H1 (cell line): ENCODE measurements at places on chromosomes 4 and X. TPM values are rescaled to one million over a fixed set of nuclear protein-coding genes. Genes with fewer than 3 reads are reported as not detected.

The RAB33A gene
- polyA plus RNA-seq: 4.1 and 4.6 TPM in 2 replicates

- H3K36me3 ChIP-seq: no peaks in the 10 kb centered on the region
- no peaks in the 10 kb centered on the region for H3K27me3 ChIP-seq
- H3K4me1 ChIP-seq: peaks cover 11% of the 10 kb centered on the region
- no peak overlapping the region for H3K4me3 ChIP-seq
- DNase-seq: no peak
These were observed 27.7 kb downstream of the NHSL2 start for GRCh38 chrX:71938371-71938770.

DNA sequence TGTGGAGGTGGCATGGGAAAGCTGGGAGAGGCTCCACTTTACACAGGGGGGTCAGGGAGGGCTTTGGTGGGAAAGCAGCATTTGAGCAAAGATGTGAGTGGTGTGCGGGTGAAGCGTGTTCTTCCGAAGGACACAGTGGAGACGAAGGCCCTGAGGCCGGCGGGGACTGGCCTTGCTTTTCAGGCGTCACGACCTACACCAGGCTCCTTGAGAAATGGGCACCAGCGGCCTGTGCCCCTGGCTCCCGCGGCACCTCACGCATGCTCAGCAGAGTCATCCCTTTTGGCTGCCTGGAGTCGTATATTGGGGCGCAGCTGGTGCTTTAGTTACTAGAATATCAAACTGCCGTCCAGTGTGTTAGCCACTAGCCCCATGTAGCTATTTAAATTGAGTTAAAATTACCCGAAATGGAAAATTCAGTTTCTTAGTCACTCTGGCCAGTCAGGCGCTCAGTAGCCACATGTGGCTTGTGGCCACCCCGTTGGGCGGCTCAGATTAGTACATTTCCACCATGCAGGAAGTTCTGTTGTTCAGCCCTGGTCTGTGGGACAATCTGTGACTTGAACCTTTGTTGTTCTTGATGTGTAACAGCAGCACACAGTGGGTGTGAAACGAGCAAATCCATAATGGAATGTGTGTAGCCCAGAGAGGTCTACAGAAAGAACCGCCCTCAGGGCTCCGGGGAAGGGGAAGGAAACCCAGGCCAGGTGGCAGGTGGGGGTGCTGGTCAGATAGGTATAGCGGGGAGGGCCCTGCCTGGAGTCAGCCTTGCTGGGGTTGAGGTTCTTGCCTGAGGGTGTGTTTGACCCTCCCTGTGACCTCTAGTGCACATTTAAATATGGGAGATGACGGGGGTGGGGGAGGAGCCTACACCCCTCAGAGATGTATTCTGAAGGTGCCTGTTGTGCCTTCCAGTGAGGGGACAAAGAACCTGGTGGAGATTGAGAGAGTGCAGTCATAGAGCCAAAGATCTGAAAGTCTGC is 30.4 kb downstream of the TBC1D14 start:
- H3K36me3 ChIP-seq: no peaks in the 10 kb centered on the region
- peaks cover 46% of the 10 kb centered on the region for H3K4me1 ChIP-seq
- H3K27me3 ChIP-seq: no peaks in the 10 kb centered on the region
- no peak for DNase-seq

The ARAP2 gene
- polyA plus RNA-seq: 0.08 and 0.15 TPM in 2 replicates

DNA sequence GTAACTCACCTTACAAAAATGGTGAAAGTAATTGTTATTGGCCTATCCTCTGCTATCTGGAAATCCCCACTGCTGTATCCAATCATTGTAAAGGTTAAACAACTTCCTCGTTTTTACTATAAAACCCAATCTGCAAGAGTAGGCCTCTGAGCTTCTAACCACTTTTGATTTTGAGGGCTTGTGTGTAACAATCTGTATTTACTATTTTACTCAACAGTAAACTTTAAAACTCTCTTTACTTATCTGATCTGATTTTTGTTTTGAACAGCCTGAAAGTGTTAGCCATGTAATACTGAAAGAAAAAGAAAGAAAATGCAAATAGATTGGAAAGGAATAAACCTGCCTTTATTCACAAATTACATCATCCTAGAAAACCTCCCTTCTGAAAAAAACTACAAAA is 63.1 kb downstream of the SLC10A7 start:
- no peaks in the 10 kb centered on the region for H3K27me3 ChIP-seq
- DNase-seq: no peak
- H3K4me1 ChIP-seq: no peaks in the 10 kb centered on the region
- no peak overlapping the region for H3K4me3 ChIP-seq
- H3K27ac ChIP-seq: no peak overlapping the region
- no peaks in the 10 kb centered on the region for H3K36me3 ChIP-seq

GRCh38 chr4:36274158-36274557 is 7.3 kb upstream of the DTHD1 start:
- no peaks in the 10 kb centered on the region for H3K4me1 ChIP-seq
- no peaks in the 10 kb centered on the region for H3K27me3 ChIP-seq
- no peak overlapping the region for H3K4me3 ChIP-seq
- no peak for DNase-seq
- no peaks in the 10 kb centered on the region for H3K36me3 ChIP-seq

DNA sequence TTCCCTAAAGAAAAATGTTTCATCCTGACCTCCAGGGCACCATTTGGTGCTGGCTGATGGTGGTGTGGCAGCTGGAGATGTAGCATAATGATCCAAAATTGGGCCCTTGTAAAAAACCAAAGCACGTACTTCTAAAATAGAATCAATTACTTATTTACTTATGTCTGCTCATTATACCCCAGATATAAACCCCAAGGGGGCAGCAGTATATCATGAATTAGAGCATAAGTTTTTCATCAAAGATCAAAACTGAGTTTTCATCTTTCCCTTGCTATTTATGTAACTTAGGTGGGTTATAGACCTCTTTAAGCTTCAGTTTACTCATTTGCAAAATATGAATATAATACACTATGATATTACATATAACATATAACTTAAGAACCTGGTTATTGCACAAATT is 241.1 kb downstream of the TACR3 start:
- H3K4me1 ChIP-seq: no peaks in the 10 kb centered on the region; the same call in 1 of the 2 replicates
- no peaks in the 10 kb centered on the region for H3K36me3 ChIP-seq
- DNase-seq: no peak
- no peak overlapping the region for H3K27ac ChIP-seq

DNA sequence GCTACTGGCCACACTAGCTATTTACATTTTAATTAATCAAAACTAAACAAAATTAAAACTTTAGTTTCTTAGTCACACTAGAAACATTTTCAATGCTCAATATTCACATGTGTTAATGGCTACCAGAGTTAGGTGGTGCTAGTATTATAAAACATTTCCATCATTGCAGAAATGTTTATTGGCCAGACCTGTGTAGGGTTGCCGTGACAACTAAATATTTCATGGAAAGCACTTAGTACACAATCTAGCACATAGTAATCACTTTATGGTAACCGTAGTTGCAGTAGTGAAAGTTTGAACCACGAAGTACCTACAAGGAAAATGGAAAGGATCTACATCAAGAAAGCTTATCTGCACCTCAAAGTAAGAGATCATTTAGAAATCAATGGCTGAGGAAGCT is 95.9 kb downstream of the HS6ST2 start:
- no peaks in the 10 kb centered on the region for H3K36me3 ChIP-seq
- no peak for DNase-seq
- no peaks in the 10 kb centered on the region for H3K4me1 ChIP-seq
- H3K4me3 ChIP-seq: no peak overlapping the region
- H3K27me3 ChIP-seq: no peaks in the 10 kb centered on the region
- H3K27ac ChIP-seq: no peak overlapping the region

The FGF13 gene
- 6.6 and 10.1 TPM in 2 replicates for polyA plus RNA-seq

DNA sequence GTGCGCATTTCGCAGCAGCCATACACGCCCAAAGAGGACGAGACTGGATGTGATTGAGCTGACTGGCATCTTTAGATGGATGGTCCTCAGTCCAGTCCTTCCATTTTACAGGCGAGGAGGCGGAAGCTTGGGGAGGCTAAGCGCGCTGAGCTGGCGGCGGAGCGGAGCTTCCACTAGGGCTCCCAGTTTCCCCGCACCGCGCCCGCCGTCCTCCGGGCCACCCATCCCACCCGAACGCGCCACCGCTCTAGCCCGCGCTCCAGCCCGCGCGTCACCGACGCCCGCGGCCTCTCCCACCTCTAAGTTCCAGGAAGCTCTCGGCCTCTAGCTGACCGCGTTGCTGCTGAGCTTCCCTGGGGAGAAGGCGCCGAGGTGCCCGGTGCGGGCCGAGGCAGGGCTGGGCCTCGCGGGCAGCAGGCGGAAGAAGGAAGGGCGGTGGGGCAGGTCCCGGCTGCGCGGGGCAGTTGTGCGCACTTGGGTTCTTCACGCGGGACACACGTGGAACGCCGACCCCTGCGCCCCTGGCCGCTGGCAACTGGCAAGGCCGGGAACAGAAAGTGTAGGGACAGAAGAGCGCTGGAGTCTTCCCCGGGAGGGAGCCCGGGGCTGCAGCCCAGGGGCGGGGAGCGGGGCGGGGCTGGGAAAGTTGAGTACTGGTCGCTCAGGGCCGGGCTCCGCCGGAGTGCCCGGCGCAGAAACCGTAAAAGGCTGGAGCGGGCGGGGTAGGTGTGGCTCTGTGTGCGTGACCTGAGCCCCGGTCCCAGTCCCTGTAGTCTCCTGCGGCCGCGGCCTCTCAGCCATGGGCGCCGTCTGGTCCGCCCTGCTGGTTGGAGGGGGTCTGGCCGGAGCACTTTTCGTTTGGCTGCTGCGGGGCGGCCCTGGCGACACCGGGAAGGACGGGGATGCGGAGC is at the start of gene STBD1:
Gene STBD1 (plus strand): TSS at position 763 of the 911 bp plus-strand sequence. CDS start 37 bp downstream, at position 800.
- no peaks in the 10 kb centered on the region for H3K4me1 ChIP-seq
- H3K27me3 ChIP-seq: peaks cover 17% of the 10 kb centered on the region
- H3K27ac ChIP-seq: no peak within 1 kb of the TSS
- peak; percentile 90 for DNase-seq
- peak within 1 kb of the TSS; percentile 74 for H3K4me3 ChIP-seq

- DNase-seq: peak; percentile 92
- H3K27me3 ChIP-seq: no peaks in the 10 kb centered on the region
- H3K36me3 ChIP-seq: no peaks in the 10 kb centered on the region
These were observed 16.7 kb downstream of the MAD2L1 start for GRCh38 chr4:120049732-120050494.

The MAGEA10 gene
- not detected in 2 replicates for polyA plus RNA-seq

The CTAG2 gene
- not detected in 2 replicates for polyA plus RNA-seq

GRCh38 chrX:79117078-79117477 is 27.4 kb upstream of the GPR174 start:
- H3K4me3 ChIP-seq: no peak overlapping the region
- H3K27ac ChIP-seq: no peak overlapping the region
- H3K36me3 ChIP-seq: no peaks in the 10 kb centered on the region
- no peak for DNase-seq
- no peaks in the 10 kb centered on the region for H3K4me1 ChIP-seq
- H3K27me3 ChIP-seq: no peaks in the 10 kb centered on the region

- H3K27ac ChIP-seq: no peak overlapping the region
- H3K27me3 ChIP-seq: no peaks in the 10 kb centered on the region
- H3K36me3 ChIP-seq: no peaks in the 10 kb centered on the region
- H3K4me3 ChIP-seq: no peak overlapping the region
These were observed 43.6 kb downstream of the WFS1 start for GRCh38 chr4:6313216-6313615.

The AFF2 gene
- polyA plus RNA-seq: 1.9 and 2.0 TPM in 2 replicates

DNA sequence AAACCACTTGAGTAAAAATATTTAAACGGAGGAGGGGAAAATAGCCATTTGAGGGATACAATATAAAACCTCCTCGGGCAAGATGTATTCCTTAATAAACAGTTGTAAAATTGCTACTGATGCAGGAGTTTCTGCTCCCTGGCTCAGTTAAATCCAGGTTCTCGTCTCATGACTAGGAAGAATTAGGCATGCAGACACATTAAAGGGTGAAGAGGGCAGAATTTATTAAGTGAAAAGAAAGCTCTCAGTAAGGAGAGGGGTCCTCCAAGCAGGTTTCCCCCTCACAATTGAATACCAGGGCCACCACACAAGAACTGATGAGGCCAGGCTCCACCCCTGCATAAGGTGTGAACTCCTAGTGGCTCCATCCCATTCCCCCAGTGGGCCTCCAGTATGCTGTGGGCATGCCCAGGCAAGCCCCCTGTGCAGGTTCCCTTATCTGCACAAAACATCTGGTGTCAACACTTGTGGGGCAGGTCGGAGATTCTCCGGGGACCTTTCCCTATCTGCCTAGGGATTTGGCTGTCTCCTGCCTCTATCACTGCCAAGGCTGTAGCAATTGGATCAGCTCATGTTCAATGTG is 80.4 kb downstream of the HS6ST2 start:
- H3K27ac ChIP-seq: no peak overlapping the region
- no peaks in the 10 kb centered on the region for H3K36me3 ChIP-seq
- no peak for DNase-seq

GRCh38 chr4:121555315-121556107 is 141.3 kb downstream of the ANXA5 start:
- H3K36me3 ChIP-seq: no peaks in the 10 kb centered on the region
- no peaks in the 10 kb centered on the region for H3K27me3 ChIP-seq
- H3K4me3 ChIP-seq: no peak overlapping the region
- DNase-seq: no peak
- H3K4me1 ChIP-seq: no peaks in the 10 kb centered on the region
- H3K27ac ChIP-seq: no peak overlapping the region

The AFM gene
- polyA plus RNA-seq: not detected in 2 replicates

- no peak overlapping the region for H3K4me3 ChIP-seq
- no peak for DNase-seq
- H3K36me3 ChIP-seq: no peaks in the 10 kb centered on the region; the same call in 1 of the 2 replicates
- no peak overlapping the region for H3K27ac ChIP-seq
These were observed 17.7 kb upstream of the GPR34 start for GRCh38 chrX:41671082-41671481.

The NUDT6 gene
- polyA plus RNA-seq: 11.1 and 12.4 TPM in 2 replicates

GRCh38 chrX:10189317-10190268 is 32.8 kb downstream of the CLCN4 start:
- no peak overlapping the region for H3K4me3 ChIP-seq
- no peak overlapping the region for H3K27ac ChIP-seq
- no peaks in the 10 kb centered on the region for H3K27me3 ChIP-seq

DNA sequence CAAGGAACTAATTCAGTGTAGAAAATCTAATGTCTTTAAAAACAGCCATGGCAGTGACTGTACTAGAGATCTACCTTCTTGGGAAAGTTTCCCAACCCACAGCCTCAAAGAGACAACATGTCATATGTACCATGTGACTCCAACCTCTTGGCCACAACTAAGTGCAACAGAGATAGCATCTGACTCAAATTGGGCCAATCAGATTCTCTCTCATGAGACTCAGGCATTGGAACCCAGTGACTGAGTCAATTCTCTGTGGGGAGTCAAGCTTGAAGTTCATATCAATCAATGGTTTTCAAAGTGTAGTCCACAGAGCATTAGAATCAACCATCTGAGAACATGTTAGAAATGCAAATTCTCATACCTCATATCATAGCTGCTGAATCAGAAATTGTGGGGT is 123.3 kb downstream of the MBNL3 start:
- H3K4me1 ChIP-seq: no peaks in the 10 kb centered on the region; the same call in 1 of the 2 replicates
- no peak for DNase-seq
- peaks cover 44% of the 10 kb centered on the region for H3K27me3 ChIP-seq
- no peaks in the 10 kb centered on the region for H3K36me3 ChIP-seq
- no peak overlapping the region for H3K27ac ChIP-seq

GRCh38 chrX:11190745-11191510 is 79.8 kb downstream of the HCCS start:
- no peak overlapping the region for H3K27ac ChIP-seq
- no peak overlapping the region for H3K4me3 ChIP-seq
- H3K36me3 ChIP-seq: no peaks in the 10 kb centered on the region
- no peak for DNase-seq
- H3K4me1 ChIP-seq: no peaks in the 10 kb centered on the region

The GABRB1 gene
- 0.24 and 0.38 TPM in 2 replicates for polyA plus RNA-seq

- no peak overlapping the region for H3K4me3 ChIP-seq
- DNase-seq: no peak
- no peaks in the 10 kb centered on the region for H3K27me3 ChIP-seq
- H3K4me1 ChIP-seq: no peaks in the 10 kb centered on the region
These were observed 262.8 kb downstream of the DKK2 start for GRCh38 chr4:106773076-106773905.

- no peaks in the 10 kb centered on the region for H3K27me3 ChIP-seq
- no peak overlapping the region for H3K4me3 ChIP-seq
- no peaks in the 10 kb centered on the region for H3K36me3 ChIP-seq
- no peak for DNase-seq
- no peaks in the 10 kb centered on the region for H3K4me1 ChIP-seq
These were observed 12.9 kb downstream of the DDX53 start for GRCh38 chrX:23012636-23013035.
